ENCODE measurements at places on chromosomes 4 and X.

DNA sequence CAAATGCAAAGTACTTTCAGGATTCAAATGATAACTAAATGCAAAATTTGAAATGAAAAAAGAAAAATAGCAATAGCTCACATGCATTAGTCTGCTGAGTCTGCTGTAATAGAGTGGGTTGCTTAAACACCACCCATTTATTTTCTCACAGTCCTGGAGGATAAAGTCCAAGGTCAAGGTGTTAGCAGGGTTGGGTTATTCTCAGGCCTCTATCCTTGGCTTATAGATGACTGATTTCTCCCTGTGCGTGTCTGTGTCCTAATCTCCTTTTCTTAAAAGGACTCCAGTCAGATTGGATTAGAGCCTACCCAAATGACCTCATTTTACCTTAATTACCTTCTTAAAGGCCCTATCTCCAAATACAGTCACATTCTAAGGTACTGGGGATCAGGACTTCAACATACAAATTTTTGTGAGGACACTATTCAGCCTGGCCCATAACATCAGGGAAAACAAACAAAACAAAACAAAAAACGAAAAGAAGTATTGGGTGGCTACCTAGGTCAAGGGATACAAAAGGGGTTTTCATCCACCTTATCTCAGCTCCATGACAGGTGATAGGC is 6.3 kb upstream of the TBL1X start:
- DNase-seq, result no peak

DNA sequence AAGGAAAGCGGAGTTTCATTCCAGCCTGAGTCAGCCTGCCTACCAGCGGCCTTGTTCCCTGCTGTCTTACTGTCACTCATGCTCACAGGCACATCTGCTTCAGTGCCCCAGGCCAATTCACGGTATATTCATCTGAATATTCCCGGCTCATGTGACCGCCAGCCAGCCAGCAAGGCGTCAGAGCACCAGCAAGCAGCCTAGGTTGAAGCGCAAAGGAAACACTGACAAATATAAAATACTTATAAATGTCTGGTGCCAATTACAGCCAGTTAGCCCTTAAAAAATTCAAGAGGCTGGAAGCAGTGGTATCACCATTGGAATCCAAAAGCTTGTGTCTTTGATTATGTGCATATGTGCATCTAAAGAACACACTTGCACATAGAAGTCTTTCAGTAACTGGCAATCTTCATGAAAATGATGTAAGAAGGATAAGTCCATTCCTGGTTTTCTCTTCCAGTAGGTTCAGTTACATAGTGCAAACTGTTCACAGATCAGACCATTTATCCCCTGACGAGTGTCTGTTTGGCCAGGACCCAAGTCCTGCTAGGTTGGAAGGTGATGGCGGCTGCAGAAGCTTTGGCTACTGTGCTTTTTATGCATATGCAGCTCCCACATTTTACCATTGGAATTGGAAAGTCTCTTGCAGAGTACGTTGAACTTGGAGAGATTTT is 61.3 kb downstream of the LUZP4 start:
- no peak for DNase-seq

DNA sequence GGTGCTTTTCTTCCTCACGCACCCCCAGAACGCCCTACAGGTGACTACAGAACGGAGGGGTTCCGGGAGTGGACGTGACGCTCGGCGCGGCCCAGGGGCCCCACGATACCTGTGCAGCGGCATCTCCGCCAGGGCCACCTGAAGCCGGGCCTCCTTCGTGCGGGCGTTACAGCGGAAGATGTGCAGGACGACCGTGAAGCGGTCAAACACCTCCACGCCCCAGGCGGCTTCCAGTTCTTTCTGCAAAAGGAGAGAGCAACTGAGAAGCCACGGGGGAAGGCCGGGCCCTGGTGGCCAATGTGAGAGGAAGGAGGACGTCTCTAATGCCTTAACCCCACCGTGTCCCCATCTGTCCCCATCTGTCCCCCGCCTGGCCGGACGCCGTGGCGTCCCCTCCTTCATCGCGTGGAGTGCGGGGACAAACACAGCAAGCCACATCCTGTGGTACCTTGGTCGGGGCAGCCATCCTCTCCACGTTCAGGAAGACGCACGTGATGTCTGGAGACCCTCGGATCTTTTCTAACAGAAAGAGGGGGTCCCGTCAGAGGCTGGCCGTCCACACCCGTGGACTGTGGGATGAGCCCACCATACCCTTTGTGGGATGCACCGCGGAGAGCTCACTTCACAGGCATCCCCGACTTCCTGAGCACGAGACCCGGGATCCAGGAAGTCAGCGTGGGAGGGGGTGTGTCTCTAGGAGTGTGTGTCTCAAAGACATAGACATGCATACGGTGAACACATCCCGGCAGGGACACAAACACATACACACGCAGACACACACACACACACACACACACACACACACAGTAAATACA is 3.6 kb downstream of the GTPBP6 start:
- no peak for DNase-seq

GRCh38 chr4:75514949-75515612 is 808 bp downstream of the THAP6 start:
- no peak for DNase-seq

DNA sequence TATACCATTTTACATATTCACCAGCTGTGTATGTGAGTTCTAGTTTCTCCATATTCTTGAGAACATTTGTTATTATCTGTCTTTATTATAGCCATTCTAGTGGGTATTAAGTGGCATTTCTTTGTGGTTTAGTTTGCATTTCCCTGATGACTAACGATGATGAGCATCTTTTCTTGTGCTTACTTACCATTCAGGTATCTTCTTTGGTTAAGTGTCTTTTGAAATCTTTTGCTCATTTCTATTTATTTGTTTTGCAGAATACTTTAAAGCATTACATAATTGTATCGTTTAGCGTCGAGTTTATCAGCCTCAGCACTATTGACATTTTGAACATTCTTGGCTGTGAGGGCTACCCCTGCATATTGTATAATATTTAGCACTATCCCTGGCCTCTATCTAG is 85.4 kb downstream of the FRMPD4 start:
- no peak for DNase-seq

DNA sequence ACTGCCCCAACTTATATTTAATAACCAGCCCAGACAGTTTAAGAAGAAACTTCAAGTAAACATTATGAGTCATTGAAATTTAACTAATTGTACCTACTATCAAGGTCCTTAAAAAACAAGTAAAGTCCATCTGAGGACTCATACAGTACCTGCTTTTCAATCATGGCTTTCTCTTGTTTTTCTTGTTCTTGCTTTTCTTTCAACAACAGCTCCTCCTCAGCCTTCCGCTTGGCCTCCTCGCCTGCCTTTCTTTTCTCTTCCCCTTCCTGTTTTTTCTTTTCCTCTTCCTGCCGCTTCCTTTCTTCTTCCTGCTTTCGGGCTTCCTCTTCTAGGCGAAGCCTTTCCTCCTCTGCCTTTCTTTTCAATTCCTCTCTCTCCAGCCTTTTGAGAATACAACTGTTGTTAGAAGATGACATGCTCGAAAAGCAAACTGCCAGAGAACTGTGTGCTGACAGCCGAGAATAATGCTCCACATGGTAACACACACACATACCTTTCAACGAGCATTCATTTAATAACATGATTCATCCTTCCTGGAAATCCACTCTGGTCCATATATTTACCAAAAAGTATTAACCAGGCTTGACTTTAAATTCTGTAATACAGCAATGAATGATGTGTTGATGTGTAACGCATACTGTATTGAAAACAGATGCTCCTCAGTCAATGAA is 25.2 kb upstream of the BCLAF3 start:
- no peak for DNase-seq

DNA sequence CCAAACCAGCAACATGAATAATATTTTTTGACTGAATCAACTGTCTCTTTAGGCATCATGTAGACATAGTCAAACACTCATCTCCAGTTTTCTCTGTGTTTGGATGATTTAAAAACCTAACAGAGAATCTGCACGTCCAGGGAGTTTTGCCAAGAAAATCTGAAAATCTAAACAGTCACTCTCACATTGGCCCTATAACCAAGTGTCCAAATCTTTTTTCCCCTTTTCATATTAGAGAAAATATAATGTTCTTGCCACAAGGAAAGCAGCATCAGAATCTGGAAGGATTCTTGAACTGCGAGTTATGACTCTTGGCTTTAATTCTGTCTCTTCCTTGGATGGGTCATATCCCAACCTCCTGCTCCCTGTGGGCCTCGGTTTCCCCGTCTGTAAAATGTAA is 8.8 kb upstream of the CHRDL1 start:
- DNase-seq, result no peak

GRCh38 chrX:95884186-95884585 is 800.5 kb upstream of the DIAPH2 start:
- no peak for DNase-seq

DNA sequence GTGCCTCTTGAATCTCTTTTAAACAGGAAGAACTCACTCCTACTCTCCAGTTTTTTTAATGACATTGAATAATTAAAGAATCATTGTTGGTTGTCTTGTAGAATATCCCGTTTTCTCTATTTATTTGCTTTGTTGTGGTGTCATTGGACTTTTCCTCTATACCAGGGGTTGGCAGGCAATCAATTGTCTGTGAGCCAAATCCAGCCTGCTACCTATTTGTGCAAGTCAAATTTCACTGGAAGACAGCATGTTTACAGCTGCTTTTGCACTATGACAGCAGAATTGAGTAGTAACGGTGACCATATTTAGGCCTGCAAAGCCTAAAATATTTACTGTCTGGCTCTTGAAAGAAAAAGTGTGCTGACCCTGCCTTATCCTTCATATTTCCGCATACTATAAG is 34.8 kb downstream of the POLA1 start:
- DNase-seq, result no peak

DNA sequence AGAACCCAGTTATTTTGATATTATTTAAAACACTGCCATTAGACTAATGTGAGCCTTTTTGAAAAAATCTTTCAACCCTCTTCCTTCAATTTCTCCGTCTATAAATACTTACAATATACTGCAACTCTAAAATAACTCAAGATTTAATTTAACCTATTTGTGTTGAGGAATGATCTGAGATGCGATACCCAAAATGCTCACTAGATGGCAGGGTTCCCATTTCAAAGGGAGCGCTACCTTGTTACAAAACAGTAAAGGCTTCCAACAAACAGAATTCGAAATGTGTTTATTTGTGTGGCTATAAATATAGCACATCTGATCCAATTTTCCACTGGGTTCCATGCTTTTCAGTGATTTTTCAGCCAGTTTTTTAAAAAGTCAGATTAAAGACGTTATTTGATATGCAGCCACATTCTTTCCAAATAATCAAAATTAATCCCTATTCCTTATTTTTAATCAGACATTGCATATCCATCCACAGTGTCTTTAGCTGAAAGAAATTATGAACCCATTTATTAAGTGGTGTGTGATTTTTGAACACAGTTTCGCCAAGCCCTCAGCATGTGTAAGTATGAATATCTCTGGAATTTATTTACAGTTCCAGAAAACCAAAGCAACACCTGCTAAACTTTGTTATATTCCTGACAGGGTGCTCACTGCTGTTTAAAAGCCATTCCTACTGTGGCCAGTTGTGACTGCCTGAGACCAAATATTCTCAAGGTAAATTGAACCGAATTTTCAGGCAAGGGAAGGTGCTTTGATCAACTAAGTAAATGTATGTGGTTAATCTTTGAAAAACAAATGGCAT is 668.0 kb upstream of the LCORL start:
- DNase-seq, result peak; percentile 88

DNA sequence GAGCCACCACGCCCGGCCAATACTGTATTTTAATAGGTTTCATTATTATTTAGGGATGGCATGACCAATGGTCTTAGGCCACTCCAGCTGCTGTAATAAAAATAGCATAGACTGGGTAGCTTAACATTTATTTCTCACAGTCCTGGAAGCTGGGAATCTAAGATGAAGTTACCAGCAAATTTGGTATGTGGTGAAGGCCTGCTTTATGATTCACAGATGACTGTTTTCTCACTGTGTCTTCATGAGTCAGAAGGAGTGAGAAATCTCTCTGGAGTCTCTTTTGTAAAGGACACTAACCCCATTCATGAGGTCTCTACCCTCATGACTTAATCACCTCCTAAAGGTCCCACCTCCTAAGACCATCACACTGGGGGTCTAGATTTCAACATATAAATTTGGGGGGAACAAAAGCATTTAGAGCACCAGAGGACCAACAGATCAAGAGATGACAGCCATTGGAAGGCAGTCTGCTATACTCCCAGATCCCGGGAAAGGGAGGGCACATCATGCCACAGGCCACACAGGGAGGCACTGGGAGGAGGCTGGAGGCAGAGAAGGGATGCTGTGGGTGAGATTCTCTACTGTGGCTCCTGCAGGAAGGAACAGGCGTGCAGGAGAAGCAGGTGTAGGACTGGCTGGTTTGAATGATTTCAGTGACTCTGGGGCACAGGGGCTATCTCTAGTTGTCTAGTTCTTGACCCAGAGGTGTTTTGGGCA is 335.8 kb upstream of the SFRP2 start:
- DNase-seq, result no peak

DNA sequence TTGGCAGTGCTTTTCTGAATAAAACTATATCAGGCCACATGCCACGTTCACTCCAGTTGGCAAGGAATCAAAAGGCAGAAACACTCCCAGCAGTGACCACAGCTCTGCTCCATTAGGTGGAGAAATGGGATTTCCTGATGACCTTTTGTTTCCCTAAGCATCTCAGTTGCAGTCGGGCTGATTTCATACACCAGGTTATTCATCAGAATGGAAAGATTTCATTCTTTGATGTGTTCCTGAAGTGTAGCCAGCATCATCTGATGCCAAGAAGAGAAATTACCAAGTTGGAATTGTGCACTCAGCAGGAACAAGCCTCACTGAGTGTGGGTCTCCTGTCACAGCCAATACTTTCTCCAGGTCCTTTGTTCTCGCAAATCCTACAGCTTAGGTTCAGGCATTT is 193.7 kb downstream of the SPATA18 start:
- DNase-seq, result no peak

GRCh38 chr4:78937837-78938236 is 1.4 kb downstream of the PAQR3 start:
- no peak for DNase-seq

DNA sequence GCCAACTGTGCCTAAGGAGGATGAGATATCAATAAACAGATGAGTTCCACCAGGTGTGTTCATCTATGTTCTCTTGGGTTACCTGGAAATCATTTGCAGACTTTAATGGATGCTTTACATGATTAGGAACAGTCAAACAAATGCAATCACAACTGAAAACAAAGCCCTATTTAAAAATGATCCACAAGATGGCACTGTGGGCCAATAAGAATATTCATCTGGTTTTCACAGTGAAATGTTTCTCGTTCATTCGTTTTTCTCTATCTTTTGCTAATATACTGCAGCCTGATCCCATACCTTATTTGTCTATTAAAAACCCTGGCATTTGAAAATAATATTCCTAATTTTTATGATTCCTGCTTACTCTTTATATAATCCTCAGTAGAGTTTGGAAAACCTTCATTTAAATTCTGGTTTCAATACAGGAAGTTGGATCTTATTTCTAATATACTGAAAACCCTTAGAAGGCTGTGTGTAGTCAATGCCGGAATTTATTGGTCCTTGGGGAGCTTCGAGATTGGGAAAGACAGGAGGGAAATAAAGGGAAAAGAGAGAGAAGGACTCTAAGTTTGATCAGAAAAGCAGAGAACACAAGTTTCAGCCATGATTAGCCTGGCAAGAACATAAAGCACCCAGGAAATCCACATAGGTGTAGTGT is 63.8 kb upstream of the TAPT1 start:
- DNase-seq, result no peak

- peak; percentile 30 for DNase-seq
Observed at GRCh38 chr4:86940920-86941460, 6.2 kb downstream of the AFF1 start.
